LHCN-M2 (cell line): ENCODE measurements at places on chromosomes 13 and 19. TPM values are rescaled to one million over a fixed set of nuclear protein-coding genes. Genes with fewer than 3 reads are reported as not detected.

DNA sequence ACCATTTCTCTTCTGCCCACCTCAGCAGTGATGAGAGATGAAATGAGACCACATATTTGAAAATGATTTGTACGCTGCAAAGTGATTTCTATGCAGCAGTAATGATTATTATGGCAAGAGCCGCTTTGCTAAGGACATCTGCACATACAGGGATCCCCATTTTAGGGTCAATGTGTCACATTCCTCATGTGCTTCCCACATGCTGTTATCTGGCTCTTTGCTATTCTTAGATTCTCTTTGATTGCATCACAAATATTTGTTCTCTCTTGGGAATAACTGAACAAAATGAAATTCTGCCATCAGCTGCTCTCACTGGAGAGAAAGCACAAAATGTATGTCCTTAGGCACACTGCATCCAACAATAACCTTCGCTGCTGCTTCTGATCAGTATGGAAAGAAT lies 209.5 kb upstream of the IPO5 start:
- DNase-seq = peak; percentile 40

- DNase-seq = peak; percentile 73
These were observed 158.1 kb downstream of the IRS2 start for GRCh38 chr13:109628251-109628699.

- DNase-seq = no peak
These were observed 23.2 kb downstream of the EGLN2 start for GRCh38 chr19:40822161-40822560.

- DNase-seq = peak; percentile 14
These were observed 14.3 kb downstream of the CCDC97 start for GRCh38 chr19:41324231-41324702.

DNA sequence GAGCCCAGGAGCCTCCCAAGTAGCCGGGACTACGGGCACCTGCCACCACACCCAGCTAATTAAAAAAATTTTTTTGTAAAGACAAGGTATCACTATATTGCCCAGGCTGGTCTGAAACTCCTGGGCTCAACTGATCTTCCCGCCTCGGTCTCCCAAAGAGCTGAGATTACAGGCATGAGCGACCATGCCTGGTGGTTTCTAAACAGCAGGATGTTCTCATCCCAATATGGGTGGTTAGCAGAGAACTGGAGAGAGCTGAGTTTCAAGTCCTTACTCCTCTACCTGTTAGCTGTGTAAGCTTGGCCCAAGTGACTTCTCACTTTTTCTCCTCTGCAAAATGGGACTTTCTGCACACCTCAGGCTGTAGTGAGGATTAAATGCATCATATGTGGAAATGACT lies 8.0 kb downstream of the TMEM91 start:
- no peak for DNase-seq

GRCh38 chr19:6967967-6968366 lies 53.3 kb downstream of the MBD3L2B start:
- no peak for DNase-seq

GIPC3 gene
- 0.06 and 0.17 TPM in 2 replicates for total RNA-seq

POU2F2 gene
- 0.06 TPM in 1 of 2 replicates, not detected in the other for total RNA-seq

RNF113B gene
- total RNA-seq = not detected in 2 replicates
